T-helper 9 cell (primary cell): ENCODE measurements at places on chromosomes 1 and 21.

DNA sequence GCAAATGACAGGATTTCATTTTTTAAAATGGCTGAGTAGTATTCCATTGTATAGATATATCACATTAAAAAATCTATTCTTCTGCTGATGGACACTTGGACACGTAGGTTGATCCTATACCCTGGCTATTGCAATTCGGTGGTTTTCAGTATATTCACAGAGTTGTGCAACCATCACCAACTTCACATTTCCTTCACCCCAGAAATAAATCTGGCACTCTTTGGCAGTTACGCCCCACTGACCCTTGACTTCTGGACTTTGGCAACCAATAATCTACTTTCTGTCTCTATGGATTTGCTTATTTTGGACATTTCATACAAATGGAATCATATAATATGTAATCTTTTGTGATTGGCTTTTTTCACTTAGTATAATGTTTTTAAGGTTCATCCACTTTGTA lies 35.9 kb downstream of the MAP3K7CL start:
- no peak for DNase-seq

DNA sequence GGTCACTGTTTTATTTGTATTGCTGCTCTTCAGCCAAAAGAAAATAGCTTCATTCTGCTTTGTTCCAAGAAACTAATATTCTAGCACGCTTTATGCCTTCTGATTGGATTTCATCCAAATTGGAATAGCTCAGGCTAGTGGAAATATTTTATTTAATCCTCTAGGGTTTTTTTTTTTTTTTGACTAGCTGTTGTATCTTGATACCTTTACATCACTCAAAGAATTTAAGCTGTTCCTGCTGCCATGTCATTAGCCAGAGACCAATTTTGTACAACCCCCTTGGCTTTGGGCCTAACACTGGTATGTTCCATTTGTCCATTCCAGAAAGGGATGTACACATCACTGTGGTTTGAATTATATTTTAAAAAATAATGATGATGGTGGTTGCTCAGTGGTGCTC lies 103.0 kb downstream of the DISC1 start:
- no peak for DNase-seq

DNA sequence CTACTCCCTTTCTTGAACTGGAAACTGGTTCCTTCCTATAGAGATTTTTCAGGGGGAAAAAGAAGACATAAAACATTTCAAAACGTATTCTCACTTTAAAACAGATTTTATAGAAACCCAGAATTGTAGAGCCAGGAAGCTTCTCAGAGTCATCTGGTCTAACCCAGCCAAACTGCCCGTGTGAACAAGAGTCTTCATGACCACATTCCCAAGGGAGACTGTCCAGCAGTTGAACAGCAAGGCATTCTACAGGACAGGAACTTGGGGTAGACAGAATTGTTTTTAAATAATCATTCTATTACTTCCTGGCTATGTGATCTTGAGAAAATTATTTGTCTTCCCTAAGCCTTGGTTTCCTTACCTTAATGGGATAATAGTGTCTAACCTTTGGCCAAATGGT lies 163.5 kb upstream of the IVNS1ABP start:
- DNase-seq = no peak

GRCh38 chr1:56469640-56470371 lies 109.6 kb downstream of the PLPP3 start:
- DNase-seq = no peak

GRCh38 chr1:20165522-20165951 lies 20.4 kb upstream of the UBXN10 start:
- no peak for DNase-seq

GRCh38 chr21:42320791-42321190 lies 5.6 kb upstream of the TFF3 start:
- DNase-seq = no peak

- DNase-seq = no peak
These were observed 72.0 kb upstream of the VAV3 start for GRCh38 chr1:108036796-108037562.

GRCh38 chr1:165045902-165046301 lies 310.6 kb downstream of the LMX1A start:
- DNase-seq = no peak

DNA sequence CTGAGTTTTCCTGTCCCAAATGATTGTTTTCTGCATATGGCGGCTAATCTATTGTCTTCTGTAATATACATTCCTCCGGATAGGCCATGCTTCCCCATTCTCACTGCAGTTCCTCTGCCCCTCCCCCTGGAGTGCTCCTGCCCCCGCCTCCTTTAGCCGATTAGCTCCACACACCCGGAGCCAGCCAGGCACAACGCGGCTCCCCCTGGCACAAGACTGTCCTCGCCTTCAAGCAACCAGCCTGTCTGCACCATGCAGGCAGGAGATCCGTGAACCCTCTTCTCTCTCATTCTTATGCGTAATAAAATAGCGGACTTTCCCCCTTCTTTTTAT lies 18.0 kb downstream of the SERTAD4 start:
- no peak for DNase-seq

GRCh38 chr21:42232176-42232825 lies 13.4 kb downstream of the ABCG1 start:
- DNase-seq = no peak

GRCh38 chr1:198959032-198959431 lies 320.2 kb downstream of the PTPRC start:
- no peak for DNase-seq

- DNase-seq = no peak
These were observed 54.4 kb downstream of the NTMT2 start for GRCh38 chr1:170200161-170200560.
